ENCODE measurements at places on chromosomes 3 and 15.

DNA sequence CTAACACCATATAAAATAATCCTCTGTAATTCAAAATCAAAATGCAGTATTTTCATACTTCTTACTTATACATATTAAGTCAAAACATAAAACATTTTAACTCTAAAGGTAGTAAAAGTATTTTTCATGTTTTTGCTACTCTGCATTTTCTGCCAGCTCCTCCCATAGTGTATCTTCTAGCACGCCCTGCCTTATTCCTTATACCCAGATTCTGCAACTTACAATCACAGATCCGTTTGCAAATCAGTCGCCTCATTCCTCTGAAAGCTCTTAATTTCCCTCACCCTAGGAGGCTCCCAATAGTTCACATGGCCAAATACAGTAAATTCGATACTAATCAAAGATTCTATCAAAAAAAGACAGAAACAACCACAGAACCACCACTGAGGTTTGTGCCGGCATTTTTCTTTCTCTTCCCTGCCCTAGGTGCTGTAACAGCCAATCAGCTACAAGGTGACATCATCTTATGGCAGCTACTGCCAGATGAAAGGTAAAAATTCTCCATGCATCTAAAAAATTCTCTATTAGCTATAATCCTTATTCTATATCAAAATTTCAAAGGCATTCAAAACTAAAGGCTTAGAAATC lies 72.9 kb downstream of the CLASP2 start:
- DNase-seq: peak; percentile 32

- no peak for DNase-seq
Measured at GRCh38 chr3:194330160-194330559, 21.0 kb downstream of the CPN2 start.

GRCh38 chr15:95975212-95975611 lies 355.3 kb upstream of the NR2F2 start:
- DNase-seq: no peak

DNA sequence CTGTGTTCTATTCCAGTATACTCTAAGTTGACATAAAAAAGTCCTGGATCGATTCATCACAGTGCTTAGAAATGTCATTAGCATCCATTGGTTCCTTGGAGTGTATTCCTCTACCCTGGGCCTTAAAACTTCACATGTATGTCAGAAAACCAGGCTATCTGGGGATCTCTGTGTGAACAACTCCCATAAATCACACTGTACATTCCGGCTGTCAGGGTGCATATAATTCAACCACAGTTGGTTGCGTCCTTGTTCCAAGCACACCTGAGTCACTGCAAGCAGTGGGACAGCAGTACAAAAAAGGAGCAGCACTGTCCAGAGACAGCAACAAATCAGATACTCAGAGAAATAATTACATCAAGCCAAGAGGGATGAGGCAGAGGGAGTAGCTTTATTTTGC lies 52.4 kb downstream of the PDZRN3 start:
- no peak for DNase-seq

- DNase-seq: no peak
Measured at GRCh38 chr15:62262305-62262941, 97.3 kb upstream of the C2CD4B start.

GRCh38 chr15:51966192-51966591 lies 5.4 kb downstream of the LEO1 start:
- no peak for DNase-seq

DNA sequence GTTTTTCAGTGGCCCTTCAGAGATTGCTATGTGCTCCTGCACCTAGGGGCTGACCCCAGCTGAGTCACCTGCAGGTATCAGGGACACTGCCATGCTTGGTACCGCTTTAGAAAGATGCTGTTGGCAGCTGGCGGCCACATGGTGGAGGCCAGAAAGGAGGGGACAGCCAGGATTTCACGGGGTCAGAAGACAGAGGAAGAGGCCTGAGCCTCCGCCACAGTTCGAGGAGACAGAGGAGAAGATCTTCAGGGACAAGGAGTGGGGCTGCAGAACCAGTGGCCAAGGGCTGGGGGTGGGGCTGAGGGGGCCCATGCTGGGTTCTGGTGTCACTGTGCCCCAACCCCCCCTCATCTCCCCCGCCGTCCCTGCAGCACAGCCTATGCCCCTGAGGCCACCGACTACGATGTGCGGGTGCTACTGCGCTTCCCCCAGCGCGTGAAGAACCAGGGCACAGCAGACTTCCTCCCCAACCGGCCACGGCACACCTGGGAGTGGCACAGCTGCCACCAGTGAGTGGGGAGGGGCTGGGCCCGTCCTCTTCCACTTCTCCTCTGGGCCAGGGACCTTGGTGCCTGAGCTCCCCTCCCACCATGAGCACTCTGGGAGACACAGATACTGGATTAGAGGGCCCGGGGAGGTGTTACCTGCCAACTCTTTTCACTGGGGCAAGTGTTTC lies 19.9 kb downstream of the LOXL1 start:
- no peak for DNase-seq

GRCh38 chr15:68232449-68232848 lies 2.9 kb upstream of the CLN6 start:
- DNase-seq: no peak

DNA sequence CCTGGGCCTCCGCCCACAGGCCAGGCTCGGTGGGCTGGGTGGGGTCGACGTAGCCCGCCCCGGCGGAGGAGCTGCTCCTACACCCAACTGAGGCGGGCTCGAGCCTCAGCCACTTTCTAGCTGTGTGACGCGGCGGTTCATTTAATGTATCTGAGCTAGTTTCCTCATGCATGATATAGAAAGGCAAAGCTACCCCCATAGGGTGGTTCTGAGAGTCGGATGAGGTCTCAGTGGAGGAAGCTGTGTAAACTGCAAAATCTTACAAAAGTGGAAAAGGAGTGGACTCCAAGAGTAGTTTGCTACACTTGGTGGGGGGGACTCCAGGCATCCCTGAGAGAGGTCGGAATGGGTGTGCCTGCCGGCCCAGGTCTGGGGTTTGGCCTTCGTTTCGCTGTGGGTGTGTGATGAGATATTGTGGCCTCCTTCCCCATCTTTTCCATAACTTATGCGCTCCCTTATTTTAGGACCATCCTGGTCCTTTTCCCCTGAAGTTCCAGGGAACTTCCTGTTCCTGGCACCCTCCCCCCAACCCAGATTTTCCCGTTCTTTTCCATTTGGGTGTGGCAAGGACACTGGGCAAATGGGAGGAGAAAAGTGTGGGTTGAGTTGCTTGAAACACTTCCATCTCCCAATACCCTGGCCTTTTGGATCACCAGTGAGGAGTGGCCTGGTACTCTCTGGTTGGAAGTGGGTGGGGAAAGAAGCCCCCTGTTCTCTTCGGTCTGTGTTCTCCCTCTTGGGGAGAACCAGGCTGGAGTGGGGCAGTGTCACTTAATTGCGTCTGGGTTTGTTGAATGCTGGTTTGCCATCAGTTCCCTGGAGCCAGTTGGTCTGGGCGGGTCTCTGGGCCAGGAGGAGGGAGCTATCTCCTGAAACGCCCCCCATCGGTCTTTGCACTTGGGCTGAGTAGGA lies 1.1 kb downstream of the PDIA5 start:
- DNase-seq: no peak
